ENCODE measurements at places on chromosomes 1 and 21.

DNA sequence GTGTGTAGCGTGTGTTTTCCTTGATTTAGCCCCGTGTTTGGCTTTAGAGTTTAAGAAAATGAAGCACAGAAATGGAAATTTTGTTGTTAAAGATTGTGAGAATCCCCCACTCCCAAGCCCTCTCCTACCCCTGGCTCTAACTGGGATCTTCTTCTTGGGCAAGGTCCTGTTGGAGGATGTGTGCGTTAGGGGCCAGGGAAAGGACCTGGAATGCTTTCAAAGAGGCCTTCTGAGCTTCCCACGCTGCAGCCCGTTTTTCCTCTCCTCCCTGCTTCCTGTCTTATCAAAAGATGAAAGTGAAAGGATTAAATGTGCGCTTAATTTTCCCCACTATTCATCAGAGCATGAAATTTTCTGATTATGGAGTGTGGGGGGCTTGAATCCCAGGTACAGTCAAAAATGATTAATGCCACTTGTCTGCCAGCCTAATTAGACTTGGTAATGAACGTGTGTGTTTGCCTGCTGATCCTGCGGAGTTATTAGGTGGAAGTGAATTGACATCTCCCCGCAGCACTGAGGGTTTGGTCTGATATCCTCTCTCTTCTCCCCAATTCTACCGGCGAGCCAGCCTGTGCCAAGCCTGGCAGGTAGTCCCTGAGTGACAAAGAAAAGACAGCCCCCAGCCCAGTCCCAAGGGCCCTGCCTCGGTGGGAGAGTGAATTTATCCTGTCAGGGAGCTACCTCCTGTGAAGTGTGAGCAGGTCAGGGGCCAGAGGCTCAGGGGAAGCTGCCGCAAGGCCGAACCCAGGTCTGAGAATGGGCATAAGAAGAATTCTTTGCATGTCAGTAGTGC lies 4.9 kb downstream of the RASSF5 start:
- no peak for DNase-seq

- no peak for DNase-seq
These were observed 1.9 kb downstream of the PPFIA4 start for GRCh38 chr1:203028067-203028783.

DNA sequence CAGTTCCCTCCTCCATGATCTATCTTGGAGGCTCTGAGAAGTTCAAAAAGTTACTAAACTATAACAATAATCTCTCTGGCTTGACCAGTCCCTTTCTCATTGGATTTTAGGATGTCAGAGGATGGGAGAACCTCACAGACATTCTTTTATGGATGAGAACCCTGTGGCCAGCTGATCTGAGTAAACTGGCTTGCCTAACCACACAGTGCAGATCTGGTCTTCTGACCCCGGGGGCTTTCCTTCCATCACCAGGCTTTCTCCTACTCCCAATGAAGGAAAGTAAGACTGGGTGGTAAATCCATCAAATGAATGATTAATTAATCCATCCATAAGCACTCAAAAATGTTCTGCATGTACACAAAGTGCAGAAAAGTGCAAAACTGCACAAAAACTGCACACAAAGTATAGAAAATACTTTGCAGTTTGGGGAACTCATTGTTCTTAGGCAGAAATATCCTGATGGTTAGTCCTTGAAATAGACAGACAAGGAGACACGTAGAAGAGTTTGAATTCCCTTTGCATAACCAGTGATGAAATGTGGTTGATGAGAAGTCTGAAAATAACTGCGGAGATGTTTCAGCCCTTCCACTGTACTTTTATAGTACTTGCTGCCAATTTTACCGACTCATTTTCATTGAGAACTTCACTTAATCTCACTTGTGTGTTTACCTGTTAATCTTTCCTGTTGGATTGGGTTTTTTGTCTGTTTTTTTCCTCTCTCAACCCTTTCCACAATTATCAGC lies 2.5 kb upstream of the F3 start:
- no peak for DNase-seq

- DNase-seq: no peak
These were observed 25.9 kb downstream of the HSD3B2 start for GRCh38 chr1:119440721-119441307.

- DNase-seq: no peak
These were observed 16.0 kb upstream of the ZNF496 start for GRCh38 chr1:247347477-247348222.

GRCh38 chr21:43338951-43339350 lies 88.0 kb downstream of the SIK1 start:
- DNase-seq: no peak

DNA sequence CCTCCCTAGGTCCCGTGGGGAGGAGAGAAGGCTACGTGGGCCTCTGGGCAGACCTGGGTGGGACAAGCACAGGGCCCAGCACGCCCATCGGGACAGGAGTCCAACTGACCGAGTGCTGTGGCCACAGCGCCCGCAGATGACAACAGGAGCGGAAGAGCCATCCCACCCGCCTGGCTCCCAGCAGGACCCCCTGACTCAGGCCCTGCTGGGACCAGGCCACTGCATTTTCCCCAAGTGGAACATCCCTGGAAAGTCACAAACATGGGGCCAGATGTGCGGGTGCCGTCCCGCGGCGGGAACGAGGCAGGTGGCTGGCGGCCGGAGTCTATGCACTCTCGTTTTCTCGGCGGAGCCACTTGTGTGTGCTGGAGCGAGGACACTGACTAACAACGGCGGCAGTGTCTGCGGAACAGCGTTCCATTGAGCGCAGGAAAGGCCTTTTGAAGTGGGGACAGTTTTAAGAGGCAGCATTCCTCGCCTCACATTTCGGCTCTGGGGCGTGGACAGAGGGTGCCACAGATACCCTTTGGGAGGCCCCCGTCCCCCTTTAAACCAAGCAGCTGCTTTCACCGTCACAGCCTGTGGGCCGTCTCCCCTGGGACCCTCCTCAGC lies 93.7 kb upstream of the ARHGEF16 start:
- no peak for DNase-seq

GRCh38 chr1:33392639-33393038 lies 38.3 kb downstream of the PHC2 start:
- DNase-seq: no peak

DNA sequence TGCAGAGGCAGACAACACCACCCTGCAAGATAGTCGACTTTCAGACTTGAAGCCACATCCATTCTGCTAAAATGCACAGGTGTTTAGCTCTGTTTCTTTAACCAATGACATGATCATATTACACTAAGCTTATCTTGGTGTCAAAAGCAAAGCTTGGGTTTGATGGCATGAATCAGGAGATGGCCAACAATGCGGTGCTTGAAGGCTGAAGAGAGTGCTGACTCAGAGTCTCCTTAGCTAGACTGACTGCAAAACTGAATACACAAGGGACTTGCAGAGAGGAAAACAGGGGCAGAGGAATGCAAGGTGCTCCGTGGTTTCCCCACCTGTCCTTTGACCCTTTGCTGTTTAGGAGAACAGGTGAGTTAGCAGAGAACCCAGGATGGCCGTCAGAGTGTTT lies 262.6 kb downstream of the SIPA1L2 start:
- DNase-seq: no peak

DNA sequence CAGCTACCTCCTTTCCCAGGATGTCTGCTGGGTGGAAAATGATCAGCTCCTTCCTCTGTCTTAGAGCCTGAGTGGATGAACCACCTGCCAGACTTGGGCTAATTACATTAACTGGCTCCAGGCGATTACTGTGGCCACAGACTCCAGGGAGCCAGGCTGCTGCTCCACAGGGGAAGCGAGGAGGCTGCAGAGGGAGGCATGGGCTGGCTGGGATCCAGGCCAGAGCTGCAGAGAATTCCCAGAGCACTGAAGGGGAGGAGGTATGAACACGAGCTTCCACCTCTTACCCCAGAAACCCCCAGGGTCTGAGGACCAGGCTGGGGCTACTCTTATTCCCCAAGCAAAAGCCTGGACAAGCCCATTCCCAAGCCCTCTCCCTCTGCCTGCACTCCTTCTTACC lies 136.0 kb upstream of the KLHDC7A start:
- no peak for DNase-seq

DNA sequence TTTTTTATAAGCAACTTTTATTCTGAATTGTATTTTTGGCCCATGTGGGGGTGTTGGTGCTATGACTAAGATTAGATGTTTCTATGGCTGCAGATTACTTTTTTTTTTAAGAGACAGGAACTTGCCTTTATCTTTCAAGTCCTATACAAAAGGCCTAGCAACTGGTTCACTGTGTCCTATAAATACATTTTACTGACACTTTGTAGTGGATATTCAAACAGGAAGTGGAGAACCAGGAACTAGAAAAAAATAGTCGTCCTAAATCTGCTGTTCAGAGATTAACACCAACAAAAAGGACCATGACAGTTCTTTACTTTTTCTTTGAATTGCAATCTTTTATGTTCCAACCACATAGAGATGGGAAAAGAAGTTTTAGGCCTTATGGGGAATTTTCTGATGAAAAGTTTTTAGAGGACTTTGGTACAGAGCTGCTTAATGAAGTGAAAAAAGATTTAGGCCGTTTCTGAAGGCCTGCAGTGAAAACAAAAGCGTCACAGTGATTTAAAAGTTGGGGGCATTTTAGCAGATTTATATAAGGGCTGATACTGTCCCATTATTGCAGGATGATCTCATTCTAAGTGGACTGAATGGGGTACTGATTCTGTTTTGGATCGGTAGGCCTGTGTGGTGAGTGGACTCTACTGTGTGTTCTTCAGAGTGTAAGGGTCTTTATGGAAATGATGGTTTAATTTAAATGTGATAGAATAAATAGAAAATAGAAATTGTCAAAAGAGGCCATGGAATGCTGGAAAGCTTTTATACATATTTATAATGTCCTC lies 136.4 kb upstream of the DEPDC1 start:
- DNase-seq: no peak

DNA sequence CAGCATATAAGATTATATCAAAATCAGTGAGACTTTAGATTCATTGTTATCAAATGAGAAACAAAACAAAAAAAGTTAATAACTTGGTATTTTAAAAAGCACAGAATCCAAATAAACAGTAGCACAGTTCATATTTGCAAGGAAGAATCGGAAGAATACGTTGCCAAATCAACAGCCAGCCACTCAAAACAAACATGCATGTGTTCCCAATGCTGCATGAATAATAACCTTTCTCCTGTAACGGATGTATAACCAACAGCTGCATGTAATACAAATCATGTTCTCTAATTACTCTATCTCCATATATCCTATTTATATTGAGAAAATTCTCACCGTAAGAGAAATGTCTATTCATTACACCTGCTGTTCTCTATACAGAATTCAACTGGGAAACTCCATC lies 98.9 kb upstream of the FOXD3 start:
- no peak for DNase-seq

DNA sequence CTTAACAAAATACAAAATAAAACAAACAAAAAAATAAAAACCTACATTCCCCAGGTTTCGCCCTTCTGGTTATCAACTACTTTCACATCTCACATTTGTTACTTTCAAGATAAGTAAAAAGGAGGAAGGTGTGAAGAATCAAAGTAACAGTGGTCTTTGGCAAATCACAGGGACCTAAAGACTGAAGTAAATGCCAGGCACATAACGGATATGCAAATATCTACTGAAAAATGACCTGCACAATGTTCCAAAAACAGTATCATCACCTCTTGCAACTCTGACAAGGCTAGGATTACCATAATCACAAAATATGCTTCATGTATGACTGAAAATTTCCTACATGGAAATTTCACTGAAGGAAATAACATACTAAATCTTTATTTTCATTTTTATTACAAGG lies 29.3 kb downstream of the COP1 start:
- DNase-seq: no peak

GRCh38 chr21:24210130-24210529 lies 1397.2 kb downstream of the MRPL39 start:
- DNase-seq: no peak

DNA sequence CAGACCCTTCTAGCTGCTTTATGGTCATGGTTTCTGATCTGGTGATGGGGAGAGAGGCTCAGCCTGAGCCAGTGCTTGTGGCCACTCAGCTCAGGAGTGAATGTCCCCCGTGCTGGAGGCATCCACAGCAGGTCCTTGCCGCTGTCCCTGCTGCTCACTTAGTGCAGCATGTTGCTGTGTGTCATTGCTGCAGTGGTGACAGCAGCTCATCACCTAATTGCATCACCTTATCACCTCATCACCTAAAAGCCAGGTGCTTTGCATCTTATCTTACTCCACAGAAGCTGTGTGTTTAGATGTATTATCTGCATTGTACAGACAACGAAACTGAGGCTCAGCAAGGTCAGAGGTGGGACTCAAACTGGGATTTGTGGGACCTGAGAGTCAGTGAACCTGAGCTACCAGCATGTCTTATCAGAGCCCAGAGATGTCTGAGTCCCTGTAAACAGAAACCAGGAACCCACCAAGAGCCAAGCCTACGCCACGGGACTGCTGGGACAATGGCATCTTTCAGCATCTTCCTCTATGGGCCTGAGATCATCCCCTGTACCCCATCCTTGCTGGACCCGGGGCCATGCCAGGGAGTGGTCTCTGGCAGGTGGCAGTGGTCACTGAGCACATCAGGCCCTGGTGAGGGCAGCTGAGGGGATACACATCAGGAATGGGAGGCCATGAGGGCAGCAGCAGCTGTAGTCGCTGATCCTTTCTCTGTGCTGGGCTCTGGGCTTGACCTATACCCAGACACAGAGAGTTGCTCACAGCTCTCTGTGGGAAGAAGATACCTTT lies 6.5 kb downstream of the PODN start:
- DNase-seq: no peak

DNA sequence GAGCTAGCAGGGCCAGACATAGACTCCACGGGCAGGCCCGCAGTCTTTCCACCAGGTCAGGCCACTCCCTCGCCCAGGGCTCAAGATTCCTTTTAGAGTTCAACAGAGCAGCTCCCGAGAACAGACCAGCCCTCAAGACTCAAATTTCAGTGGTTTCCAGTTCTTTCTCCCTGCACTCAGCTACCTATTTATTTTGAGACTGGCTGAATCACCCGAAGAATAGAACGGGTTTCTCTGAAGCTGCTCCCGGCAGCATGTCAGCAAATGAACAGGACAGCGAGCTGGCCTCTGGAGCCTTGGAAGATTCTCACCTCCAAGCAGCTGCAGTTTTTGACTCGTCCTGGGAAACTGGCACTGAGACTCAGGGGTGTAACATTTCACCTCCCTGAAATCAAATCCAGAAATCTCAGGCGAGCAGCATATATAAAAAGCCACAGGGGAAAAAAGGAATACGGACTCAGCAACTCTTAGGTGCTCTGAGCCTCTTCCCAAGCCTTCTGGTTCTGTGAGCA lies 177.9 kb downstream of the CLIC6 start:
- peak; percentile 57 for DNase-seq

- no peak for DNase-seq
These were observed 672.8 kb downstream of the LMO4 start for GRCh38 chr1:88001460-88001859.

- no peak for DNase-seq
These were observed 72.8 kb downstream of the ETS2 start for GRCh38 chr21:38878379-38879179.

- no peak for DNase-seq
These were observed 5.3 kb downstream of the FMN2 start for GRCh38 chr1:240096974-240097373.

DNA sequence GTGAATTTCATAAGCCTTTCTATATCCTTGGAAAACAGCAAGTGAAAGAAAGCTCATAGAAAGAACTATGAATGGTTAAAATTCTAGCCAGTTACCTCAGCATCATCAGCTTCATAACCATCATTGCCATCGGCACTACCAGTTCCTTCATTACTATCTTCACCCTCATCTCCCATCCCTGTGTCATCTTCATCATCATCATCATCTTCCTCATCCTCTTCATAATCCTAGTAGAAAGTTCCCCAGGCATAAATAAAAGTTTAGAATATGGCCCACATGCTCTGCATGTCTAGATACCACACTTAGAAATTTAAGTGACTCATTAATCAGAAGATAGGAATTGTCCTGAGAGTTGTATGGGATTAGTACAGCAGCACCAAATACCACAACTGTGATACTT lies 49.0 kb downstream of the TPR start:
- DNase-seq: no peak

- no peak for DNase-seq
These were observed 4.3 kb downstream of the SKI start for GRCh38 chr1:2232255-2232915.

Measured in brain pericyte (primary cell).